Stimulated activated CD4-positive, alpha-beta T cell treated with anti-CD3 and anti-CD28 coated beads, Interleukin-1b, Interleukin-23, amount 100 ng/mL, for 4 hours (primary cell): ENCODE measurements at places on chromosomes 3 and 15.

DNA sequence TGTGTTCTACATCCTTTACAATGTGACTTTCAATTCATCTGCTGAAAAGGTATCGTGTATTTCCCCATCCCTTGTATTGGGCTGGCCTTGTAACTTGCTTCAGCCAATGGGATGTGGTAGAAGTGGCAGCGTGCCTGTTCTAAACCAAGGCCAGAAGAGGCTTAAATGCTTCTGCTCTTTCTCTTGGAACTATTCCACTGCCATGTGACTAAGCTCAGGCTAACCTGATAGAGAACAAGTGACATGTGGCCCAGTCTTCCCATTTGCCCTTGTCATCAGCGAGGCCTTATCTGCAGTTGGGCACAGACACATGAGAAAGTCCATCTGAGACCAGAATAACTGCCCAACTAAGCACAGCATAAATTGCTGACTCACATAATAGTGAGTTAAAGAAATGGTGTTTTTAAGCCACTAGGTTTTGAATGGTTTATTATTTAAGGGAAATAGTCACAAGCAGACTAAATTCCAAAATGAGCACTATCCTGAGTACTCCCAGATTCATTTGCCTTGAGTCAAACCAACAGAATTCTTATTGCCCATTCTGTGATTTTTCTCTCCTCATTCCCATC is 230.2 kb downstream of the CPNE4 start:
- no peak for DNase-seq

DNA sequence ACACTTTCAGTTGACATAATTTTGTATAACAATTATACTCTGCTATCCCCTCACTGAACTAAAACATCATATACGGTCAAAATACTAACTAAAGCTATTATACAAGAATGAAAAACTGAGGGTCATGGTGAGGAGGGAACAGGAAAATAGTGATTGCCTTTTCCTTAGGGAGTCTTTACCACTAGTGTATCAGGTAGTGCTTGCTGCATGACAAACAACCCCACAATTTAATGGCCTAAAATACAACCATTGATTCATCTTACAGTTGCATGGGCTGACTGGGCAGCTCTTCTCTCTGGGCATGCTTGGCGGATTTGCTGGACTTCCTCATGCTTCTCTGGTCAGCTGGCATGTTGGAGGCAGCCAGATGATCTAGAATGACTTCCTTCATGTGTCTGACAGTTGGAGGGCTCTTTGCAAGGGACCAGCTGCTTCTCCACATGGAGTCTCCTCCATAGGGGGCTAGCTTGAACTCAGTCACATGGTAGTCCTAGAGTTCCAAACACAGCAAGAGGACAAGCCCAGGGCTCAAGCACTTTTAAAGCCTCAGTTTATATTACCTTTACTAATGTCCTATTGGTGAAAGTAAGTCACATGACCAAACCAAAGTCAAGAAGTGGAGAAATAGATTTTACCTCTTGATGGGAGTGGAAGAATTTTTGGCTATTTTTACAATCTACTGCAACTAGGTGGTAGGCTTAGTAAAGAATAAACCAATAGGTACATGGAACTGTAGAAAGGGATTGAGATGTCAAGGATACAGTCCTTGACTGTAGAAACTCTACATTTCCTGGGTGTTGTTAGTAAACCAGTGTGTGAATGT is 18.8 kb downstream of the THAP10 start:
- DNase-seq: no peak

GRCh38 chr15:36924034-36924433 is 176.3 kb downstream of the MEIS2 start:
- no peak for DNase-seq

- no peak for DNase-seq
These were observed 30.8 kb upstream of the MAGEF1 start for GRCh38 chr3:184742676-184743135.

DNA sequence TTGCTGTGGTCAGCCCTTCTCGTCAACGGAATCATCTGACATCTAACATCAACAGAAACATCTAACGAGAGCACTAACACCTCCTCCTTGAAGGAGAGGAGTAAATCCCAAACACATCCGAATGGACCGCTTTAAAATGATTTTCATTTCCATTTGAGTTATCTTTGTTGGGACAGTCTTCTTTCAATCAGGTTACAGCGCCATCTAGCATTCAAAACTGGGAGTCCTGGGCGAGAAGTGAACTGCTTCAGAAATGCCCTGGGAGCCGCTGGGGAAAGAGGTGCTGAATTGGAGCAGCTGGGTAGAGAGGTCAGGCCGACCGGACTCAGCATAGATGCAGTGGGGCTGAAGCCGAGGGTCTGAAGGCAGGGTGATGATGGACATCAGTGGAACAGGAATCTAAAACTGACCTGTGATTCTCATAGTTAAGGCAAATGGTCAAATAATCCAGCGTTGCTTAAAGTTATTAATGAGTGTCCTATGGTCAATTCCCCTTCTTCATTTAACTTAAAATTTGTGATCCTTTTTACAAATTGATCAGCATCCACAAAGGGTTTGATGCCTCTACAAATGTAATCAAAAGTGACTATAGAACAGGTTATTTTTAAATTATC is 170.0 kb upstream of the NDN start:
- no peak for DNase-seq

GRCh38 chr15:96343113-96344059 is 12.9 kb downstream of the NR2F2 start:
- DNase-seq: no peak

DNA sequence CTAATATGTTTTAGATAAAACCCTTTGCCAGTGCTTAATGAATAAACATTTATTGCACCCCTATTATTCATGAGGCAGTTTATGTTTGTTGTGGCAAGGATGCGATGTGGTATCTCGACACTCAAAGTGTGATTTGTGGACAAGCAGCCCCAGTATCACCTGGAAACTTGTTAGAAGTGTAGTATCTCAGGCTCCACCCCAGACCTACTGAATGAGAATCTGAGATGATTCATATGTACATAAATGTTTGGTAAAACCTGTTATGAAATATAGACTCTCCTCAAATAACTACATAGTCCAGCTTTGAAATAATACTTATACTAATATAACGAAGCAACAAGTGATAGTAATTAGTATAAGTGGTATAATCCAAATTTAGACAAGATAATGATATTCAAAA is 914.8 kb downstream of the TUSC7 start:
- DNase-seq: no peak

GRCh38 chr3:24513463-24513862 is 18.8 kb upstream of the THRB start:
- DNase-seq: no peak

DNA sequence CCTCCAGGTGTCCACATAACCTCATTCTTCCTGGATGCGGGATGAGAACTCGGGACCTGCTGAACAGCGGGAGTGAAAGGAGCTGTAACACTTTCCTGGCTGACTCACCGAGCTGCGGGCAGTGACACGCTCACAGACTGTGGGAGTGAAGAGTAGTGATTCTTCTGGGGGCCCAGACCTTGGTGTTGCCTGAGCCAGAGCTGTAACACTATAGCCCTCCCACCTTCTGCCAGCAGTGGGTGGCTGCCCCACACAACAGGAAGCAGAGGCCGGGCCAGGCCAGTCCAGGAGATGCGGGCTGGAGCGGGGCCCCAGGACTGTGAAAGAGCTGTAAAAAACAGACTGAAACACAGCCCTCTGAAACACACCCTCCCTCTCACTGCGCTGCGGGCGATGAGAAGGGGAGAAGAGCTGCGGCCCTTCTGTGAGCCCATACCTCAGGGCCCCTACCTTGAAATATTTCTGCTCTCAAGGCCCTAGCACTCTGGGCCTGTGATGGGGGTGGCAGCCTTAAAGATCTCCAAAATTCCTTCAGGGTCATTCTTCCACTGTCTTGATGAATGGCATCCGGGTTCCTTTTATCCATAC is 464.0 kb upstream of the CCDC54 start:
- no peak for DNase-seq

DNA sequence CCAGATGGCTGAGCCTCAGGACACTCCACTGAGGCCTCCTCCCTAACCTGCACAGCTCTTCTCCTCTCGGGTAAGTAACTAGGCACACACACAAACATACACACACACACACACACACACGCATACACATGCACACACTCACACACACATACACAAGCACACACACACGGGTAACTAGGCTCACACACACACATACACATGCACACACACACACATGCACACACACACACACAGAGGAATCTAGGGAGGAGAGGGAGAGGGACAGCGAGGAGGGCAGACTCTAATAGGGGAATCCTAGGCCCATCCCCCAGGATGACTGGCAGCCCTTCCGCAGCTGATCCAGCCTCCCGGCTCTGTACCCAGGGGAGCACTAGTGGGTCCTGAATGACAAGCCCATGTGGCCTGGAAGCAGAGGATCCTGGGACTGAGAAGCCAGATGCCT is 177.4 kb upstream of the LINGO1 start:
- no peak for DNase-seq

- no peak for DNase-seq
These were observed 372.5 kb downstream of the IL20RB start for GRCh38 chr3:137330246-137330645.

DNA sequence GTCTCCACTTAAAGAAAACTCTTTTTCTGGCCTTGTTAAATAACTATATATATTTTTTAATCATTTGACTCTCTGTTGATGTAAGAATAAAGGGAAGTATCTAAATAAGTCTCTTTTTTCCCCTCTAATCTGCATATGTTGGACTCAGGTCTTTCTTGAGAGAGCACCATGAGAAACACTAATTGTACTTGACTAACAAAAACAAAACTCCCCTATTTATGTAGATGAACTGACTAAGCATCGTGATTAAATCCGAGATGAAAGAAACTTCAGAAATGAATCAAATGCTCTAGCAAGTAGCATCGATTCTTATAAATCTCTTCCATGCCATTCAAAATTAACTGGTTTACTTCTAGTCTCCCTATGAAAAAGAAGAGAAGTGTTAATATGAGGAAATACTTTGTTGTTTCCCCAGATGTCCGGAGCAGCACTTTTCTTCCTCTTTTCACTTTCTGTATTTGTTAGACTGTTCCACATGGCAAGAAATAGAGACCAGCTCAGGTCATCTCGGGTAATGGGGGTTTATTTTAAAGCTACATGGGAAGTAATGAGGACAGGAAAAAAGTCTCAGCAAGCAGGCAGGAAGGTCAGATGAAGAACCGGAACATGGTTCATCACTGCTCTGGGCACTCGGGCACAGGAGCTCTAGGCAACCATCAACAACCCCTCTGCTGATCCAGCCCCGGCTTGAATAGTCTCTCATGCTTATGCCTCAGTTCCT is 288.3 kb downstream of the CNTN6 start:
- DNase-seq: no peak

DNA sequence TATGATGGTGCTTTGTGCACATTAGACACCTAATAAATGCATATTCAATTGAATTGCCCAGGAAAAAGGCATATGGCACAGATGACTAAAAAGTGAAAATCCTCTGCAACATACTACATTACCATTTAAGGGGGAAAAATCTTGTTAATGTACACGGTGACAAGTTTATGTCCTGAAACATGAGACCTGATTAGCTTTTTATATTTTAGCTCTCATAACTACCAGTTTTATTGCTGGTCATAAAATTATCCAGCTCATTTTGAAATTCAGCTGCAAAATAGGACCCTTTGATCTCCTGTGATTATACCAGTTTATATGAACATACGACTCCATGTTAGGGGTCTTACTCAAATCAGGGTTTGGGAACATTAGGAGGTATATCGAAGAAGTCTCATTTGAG is 684.6 kb upstream of the CCDC54 start:
- DNase-seq: no peak

DNA sequence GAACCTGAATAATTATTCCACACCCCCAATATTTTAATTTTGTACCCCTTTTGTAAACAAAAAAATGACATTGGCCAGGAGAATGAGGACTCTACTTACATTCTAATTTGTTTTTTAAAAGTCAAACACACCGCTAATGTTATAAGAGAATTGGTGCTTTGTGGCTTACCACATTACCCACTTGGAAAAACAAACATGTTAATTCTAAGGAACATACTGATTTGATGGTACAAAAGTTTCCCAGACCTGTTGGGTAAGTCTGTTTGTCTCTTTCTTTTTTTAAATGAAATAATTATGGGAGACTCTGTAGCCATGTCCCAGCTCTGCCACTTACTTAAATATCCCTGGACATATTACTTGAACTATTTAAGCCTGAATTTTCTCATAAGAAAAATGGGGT is 352.5 kb upstream of the C2CD4B start:
- no peak for DNase-seq

GRCh38 chr15:90691982-90692773 is 25.0 kb upstream of the BLM start:
- no peak for DNase-seq

- no peak for DNase-seq
These were observed 64.4 kb upstream of the SKOR1 start for GRCh38 chr15:67760901-67761300.

GRCh38 chr15:74464897-74465296 is 3.9 kb upstream of the UBL7 start:
- no peak for DNase-seq

GRCh38 chr3:101170062-101170771 is 150.2 kb downstream of the IMPG2 start:
- no peak for DNase-seq

GRCh38 chr15:70258369-70259027 is 160.8 kb upstream of the TLE3 start:
- DNase-seq: peak; percentile 48

- DNase-seq: no peak
These were observed 479.8 kb downstream of the NAALADL2 start for GRCh38 chr3:175338775-175339535.

- DNase-seq: no peak
These were observed 71.8 kb upstream of the FHIT start for GRCh38 chr3:61323094-61323493.

DNA sequence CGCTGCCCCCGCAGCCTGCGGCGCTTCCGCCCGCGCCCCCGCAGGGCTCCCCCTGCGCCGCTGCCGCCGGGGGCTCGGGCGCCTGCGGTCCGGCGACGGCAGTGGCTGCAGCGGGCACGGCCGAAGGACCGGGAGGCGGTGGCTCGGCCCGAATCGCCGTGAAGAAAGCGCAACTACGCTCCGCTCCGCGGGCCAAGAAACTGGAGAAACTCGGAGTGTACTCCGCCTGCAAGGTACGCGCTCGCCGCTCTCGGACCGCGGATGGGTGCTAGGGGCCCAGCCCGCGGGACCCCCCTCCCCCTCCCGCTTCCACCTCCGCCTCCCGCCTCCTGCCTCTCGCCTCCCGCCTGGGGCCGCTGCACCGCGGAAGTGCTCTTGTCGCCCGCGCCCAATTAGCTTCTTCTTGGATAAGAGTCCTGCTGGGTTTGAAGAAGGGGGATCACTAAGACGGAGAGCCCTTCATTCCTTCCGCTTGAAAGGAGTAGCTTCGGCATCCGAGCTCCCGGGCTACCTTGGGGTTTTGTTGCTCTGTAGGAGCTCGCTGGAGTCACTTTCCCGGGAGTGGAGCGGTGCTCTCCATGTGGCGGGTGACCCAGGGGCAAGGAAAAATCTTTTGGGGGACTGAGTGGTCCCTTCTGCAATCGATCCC is 426 bp downstream of the KAT2B start:
- DNase-seq: peak; percentile 47

DNA sequence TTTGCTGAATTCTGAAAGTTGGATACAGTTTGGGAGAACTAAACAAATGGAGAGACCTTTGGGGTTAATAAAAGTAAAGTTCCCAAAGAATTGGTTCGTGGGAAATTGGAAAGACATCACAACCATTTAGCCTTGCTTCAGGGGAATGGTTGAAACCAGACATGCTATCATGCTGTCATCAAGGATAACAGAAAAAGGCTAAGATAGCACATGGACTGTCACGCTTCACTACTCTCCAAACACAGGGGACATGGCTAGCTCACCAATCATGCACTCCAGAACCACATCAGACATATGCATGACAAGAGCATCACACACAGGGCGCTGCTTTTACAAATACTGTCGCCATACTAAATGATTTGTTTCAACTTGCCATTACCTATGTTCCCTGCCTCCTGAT is 671.7 kb upstream of the ROBO1 start:
- DNase-seq: no peak

GRCh38 chr3:185366913-185367312 is 4.0 kb downstream of the MAP3K13 start:
- DNase-seq: no peak
